ENCODE measurements at places on chromosomes 2 and 18.

- peak; percentile 31 for DNase-seq
Observed at GRCh38 chr18:58687871-58688308, 16.6 kb downstream of the MALT1 start.

GRCh38 chr2:26245231-26245732 is 543 bp downstream of the HADHB start:
- DNase-seq, result peak; percentile 19

DNA sequence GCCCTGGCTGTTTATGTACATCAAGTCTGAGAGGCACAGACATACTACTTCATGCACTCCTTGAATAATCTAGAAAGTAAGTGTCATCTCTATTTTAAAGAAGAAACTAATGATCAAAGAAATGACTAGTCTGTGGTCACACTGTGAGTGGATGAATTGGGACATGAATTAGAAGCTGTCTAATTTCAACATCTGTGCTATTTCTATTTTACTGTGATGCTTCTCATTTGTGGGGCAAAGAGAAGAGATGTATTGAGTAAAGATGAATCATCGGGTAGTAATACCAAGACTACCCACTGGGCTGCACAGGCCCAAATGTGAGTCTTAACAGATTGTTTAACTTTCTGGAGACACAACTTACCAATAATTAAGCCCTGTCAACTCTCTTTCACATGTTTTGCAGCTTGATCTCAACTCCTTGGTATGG is 42.4 kb upstream of the MTIF2 start:
- no peak for DNase-seq

GRCh38 chr2:121219866-121220265 is 65.1 kb downstream of the TFCP2L1 start:
- DNase-seq, result no peak

DNA sequence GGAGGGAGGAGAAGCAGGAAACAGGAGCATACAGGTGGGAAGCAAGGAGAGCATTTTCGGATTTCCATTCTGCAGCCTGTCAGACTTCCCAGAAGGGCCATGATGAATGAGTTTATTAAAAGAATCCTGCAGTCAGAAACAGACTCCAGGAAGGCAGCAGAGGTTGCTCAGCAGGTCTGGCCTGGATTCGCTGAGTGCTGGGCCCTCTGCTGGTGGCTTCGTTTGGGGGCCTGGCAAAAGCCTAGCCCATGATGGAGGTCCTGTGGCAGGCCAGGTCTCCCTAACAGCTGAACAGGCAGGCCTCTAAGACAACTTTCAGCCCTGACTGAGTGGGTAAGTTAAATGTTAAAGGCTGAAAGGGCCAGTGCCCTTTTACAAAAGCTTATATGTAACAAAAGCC is 108.2 kb upstream of the CAPN13 start:
- no peak for DNase-seq

GRCh38 chr2:217225596-217225995 is 365.7 kb upstream of the TNP1 start:
- DNase-seq, result no peak

DNA sequence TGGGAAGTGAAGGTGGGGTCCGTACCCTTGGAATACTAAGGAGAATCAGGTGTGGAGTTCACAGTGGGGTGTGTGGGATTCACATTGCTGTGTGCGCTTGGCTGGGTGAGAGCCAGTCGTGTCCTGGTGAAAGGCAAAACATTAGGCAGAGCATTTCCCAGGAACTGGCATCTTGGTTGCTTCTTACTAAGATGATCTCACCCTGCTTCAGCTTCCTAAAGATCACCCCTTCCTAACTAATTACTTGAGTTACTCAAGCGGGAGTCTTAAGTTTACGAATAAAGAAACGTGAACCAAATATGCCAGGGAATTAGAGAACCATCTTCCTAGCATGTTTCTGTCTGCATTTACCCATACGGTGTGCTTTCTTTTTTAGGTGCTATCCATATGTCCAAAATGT is 122.9 kb downstream of the NCK2 start:
- DNase-seq, result no peak

Measured in stimulated activated CD8-positive, alpha-beta memory T cell treated with anti-CD3 and anti-CD28 coated beads, Interleukin-4, amount 100 ng/mL, for 24 hours (primary cell).